Amniotic stem cell (primary cell): ENCODE measurements at places on chromosomes 12 and 14.

GRCh38 chr14:101585211-101585610 lies 23.9 kb downstream of the DIO3 start:
- no peak for DNase-seq

- no peak for DNase-seq
Measured at GRCh38 chr12:19908830-19909229, 459.5 kb upstream of the PDE3A start.

DNA sequence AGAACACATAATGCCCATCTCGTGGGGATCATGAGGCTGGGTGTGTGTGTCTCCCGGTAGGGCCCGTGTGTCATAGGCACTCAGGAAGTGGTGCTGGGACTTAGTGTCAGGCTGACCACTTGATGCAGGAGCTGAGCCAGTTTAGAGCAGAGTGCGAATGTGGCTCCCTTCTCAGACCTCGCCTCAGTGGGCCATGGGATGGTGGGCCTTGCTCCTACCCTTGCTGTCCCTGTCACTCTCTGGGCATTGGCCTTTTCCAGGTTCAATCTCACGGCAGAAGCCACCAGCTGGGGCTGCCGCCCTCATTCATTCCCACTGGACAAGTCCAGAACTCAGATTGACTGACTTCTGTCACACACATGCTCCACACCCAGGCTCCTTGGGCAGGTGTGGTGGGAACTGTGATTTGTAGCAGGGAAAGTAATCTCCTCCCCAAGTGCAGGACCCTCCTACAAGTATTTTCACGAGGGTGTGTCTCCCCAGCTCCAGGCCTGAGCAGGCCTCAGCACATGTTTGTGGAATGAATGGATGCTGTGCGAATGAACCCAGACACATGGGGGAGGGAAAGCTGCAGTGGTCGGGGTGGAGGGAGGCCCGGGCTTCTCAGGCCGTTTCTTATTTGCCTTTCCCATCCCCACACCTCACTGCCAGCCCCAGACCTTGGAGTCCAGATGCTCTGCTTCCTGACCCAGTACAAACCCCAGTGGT lies 54.9 kb downstream of the BEGAIN start:
- DNase-seq = no peak

- DNase-seq = no peak
Measured at GRCh38 chr14:91032248-91032647, 28.2 kb downstream of the RPS6KA5 start.

GRCh38 chr12:94172031-94172430 lies 23.7 kb downstream of the PLXNC1 start:
- DNase-seq = no peak
